ENCODE measurements at places on chromosomes 2 and 18. TPM values are rescaled to one million over a fixed set of nuclear protein-coding genes. Genes with fewer than 3 reads are reported as not detected.

EPB41L3 gene
- 0.57 TPM for total RNA-seq

GBX2 gene
- not detected for total RNA-seq

DNA sequence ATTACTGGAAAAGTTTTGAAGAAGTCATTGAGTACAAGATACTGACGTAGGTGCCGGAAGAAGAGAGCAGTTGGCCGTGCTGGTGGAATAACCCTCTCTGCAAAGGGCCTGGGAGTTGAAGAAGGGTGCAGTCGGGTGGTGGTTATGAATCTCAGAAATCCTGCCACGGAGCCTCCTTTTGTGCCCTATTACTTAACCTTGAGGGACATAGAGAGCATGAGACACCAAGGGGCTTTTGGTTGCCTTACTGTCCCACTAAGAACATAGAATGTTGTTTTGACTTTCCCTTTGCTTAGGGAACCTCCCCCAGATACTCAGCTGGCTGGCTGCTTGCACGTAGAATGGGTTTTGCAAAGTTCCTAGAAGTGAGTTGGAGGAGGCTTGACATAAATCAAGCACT lies 1.3 kb upstream of the CD28 start:
- peak overlapping the region; percentile 82 for H3K27ac ChIP-seq
- H3K27me3 ChIP-seq = peaks cover 4% of the 10 kb centered on the region
- peaks cover 20% of the 10 kb centered on the region for H3K4me1 ChIP-seq
- peak overlapping the region; percentile 76 for H3K4me3 ChIP-seq
- no peak for DNase-seq

UCN gene
- 1.3 TPM for total RNA-seq

GRCh38 chr2:60844105-60844504 lies 37.3 kb upstream of the REL start:
- H3K4me3 ChIP-seq = no peak overlapping the region
- no peak overlapping the region for H3K27ac ChIP-seq
- no peak for DNase-seq
- peaks cover 4% of the 10 kb centered on the region for H3K27me3 ChIP-seq
- H3K4me1 ChIP-seq = peaks cover 5% of the 10 kb centered on the region

GRCh38 chr2:211367711-211368110 lies 811.3 kb downstream of the CPS1 start:
- no peaks in the 10 kb centered on the region for H3K4me1 ChIP-seq
- no peaks in the 10 kb centered on the region for H3K27me3 ChIP-seq
- H3K4me3 ChIP-seq = no peak overlapping the region
- no peak for DNase-seq
- H3K36me3 ChIP-seq = no peaks in the 10 kb centered on the region

DNA sequence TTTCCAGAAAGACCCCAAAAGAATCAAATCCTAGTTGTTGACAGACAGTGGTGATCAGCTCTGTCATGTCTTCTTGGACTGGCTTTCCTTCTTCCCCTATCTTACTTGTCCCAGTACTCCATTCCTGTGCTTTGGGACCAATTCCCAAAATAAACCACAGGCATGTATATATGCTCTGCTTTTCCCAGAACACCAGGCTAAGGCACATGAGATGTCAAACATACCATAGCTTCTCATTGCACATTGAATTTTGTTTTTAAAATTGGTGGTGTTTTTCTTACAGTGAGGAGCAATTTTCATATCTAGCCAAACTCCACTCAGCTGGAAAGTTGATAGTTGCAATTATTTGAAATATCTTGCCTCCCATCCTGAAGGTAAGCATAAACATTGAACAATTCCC lies 88.9 kb upstream of the RGPD4 start:
- no peak overlapping the region for H3K27ac ChIP-seq
- H3K36me3 ChIP-seq = no peaks in the 10 kb centered on the region
- H3K4me3 ChIP-seq = no peak overlapping the region
- DNase-seq = no peak
- H3K4me1 ChIP-seq = peaks cover 15% of the 10 kb centered on the region

DNA sequence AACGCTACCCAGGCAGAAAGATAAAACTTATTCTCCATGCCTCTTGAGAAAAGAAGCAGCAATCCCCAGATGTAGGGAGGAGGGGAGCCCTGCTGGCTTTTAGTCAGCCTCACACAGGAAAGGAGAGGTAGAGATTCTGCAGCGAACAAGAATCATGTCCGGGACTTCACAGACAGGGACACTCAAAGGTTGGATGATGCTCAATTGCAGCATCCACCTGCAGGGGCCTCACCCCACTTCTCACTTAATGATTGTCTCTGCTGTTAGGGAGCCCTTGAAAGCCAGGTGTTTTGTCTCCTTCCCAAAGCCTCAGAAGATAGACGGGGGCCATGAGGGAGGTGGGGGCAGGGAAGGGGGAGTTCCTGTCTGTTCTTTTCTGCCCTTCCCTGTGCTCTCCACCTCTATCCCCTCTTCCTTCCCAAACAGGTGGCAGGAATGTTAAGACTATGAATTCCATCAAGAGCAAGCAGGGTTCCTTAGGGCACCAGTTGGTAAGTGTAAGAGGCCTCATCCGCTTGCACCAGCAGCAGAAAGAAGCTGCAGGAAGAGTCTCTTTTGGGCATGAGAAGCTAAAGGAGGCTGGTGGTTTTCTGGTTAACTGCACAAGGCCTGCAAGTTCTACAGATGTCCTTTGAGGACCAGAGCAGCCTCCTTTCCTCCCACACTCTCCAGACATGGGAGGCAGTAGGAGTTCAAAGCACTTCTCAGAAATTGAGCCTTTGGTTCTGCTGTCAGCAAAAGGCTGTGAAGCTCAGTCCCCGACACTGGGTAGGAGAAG lies 154.7 kb upstream of the TNP1 start:
- H3K36me3 ChIP-seq = peaks cover 5% of the 10 kb centered on the region
- peaks cover 41% of the 10 kb centered on the region for H3K27me3 ChIP-seq
- H3K4me1 ChIP-seq = no peaks in the 10 kb centered on the region

DNA sequence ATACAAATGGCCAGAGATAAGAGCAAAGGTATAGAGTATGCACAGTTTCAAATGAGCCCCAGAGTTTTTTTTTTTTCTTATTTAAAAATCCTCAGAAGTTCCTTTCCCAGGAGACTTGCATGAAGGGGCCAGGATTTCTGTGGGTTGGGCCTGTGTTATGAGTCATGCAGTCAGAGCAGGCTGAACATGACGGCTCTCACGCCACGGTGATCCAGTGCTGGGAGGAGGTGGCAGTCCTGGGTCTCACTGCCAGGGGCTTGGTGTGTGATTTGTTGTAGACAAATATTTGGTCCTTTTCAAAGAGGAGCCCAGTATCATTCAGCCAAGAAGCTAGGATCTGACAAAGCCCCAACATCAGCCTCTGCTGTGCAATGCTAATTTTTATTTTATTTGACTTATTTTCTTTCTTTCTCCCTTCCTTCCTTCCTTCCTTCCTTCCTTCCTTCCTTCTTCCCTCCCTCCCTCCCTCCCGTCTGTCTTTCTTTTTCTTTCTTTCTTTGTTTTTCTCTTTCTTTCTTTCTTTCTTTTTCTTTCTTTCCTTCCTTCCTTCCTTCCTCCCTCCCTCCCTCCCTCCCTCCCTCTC lies 10.4 kb upstream of the KCNE4 start:
- H3K36me3 ChIP-seq = no peaks in the 10 kb centered on the region
- no peak overlapping the region for H3K27ac ChIP-seq

IL1R2 gene
- not detected for total RNA-seq

SERPINB10 gene
- total RNA-seq = 5.1 TPM

DNA sequence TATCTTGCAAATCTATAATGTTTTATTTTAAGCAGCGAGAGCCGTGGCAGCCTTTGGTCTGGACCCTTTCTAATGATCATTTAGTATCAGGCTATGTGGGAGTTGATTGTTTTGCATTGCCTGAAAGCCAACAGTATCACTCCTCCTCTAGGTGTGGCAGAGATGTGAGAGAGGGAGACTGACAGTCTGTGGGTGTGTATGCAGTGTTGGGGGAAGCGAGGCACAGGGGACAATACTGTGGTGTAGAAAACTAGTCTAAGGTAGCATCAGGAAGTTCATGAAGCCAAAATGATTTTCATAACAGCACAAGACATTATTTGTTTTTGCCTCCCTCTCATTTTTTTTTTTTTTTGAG lies 13.4 kb upstream of the IL37 start:
- H3K27ac ChIP-seq = no peak overlapping the region
- H3K36me3 ChIP-seq = no peaks in the 10 kb centered on the region

RGPD3 gene
- not detected for total RNA-seq

DNA sequence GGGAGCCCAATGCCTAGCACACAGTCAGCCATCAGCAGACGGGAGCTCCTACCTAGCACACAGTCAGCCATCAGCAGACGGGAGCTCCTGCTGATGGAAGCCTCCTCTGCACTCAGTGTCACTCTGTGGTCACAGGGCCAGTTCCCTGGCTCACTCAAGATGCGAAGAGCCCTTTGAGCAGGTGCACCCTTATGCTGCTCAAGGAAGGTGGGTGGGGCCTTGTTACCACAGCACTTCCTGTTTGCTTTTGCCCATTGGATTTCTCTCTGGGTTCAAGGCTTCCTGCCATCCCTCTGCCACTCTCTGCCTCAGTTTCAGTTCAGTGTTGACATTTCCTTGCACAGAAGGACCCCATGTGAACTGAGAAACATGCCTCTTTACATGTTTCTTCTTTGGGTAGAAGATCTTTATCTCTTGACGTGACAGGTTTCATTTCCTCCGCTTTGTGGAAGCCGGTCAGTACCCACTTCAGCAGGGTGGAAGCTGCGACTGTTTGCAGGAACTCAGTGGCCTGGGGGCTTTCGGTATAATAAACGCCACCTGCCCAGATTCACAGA lies 11.6 kb downstream of the TRIB2 start:
- no peaks in the 10 kb centered on the region for H3K27me3 ChIP-seq
- H3K36me3 ChIP-seq = peaks cover 7% of the 10 kb centered on the region
- H3K4me3 ChIP-seq = peak overlapping the region; percentile 79
- H3K4me1 ChIP-seq = peaks cover 71% of the 10 kb centered on the region

CROCC2 gene
- not detected for total RNA-seq

DNA sequence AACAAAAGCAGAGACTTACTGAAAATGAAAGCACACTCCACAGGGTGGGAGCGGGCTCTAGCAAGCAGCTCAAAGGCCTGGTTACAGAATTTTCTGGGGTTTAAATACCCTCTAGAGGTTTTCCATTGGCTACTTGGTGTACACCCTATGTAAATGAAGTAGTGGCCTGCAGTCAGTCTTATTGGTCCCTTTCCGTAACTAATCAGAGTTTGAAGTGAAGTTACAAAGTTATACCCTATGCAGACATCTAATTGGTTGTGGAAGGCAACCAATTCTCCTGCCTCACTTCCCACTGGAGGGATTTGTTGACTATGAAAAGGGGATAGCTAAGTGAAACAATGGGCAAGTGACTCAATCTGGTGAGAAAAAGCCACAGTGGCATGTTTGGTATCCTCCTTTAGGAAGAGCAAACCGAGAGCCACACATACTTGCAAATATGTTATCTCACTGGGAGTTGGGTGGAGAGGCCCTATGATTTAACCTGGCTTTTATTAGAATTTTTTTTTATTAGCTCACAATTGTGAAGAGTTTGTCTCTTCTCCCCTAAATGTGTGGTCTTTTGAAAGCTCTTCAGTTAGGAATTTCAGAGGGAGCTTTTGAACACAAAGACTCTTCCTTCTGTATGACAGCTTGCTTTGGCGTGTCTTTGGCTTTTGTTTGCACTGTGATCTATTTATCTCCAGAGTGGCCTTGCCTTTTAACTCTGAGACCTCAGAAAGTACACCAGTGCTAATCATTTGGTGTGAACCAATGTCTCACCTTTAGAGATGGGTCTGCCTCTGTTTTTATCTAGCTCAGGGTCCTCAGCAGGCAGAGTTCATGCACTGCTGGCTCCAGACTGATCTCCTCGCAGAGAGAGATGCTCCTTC lies 69.6 kb downstream of the MAP4K4 start:
- H3K36me3 ChIP-seq = no peaks in the 10 kb centered on the region
- no peak overlapping the region for H3K4me3 ChIP-seq
- no peaks in the 10 kb centered on the region for H3K27me3 ChIP-seq
- peaks cover 53% of the 10 kb centered on the region for H3K4me1 ChIP-seq

FBXO48 gene
- 1.8 TPM for total RNA-seq

- DNase-seq = peak; percentile 35
- H3K4me1 ChIP-seq = peaks cover 4% of the 10 kb centered on the region
- no peaks in the 10 kb centered on the region for H3K27me3 ChIP-seq
These were observed 51.5 kb upstream of the FAHD2A start for GRCh38 chr2:95350774-95351597.

Measured in natural killer cell treated with Interleukin-12 subunit alpha and Interleukin-12 subunit beta and Interleukin-15 and Interleukin-18, amount 100 ng/mL, for 72 hours (primary cell).